ENCODE measurements at places on chromosomes 6 and 20. TPM values are rescaled to one million over a fixed set of nuclear protein-coding genes. Genes with fewer than 3 reads are reported as not detected.

Gene ENPP3
- total RNA-seq = 0.23 TPM

Gene LPA
- not detected for total RNA-seq

Gene CASS4
- 0.23 TPM for total RNA-seq

Gene SLC2A10
- 61.1 TPM for total RNA-seq

Gene CLIC5
- under 0.01 TPM for total RNA-seq

Gene NRN1
- 0.39 TPM for total RNA-seq

Gene CPNE5
- 0.20 TPM for total RNA-seq

Gene NKAIN2
- under 0.01 TPM for total RNA-seq

Gene FKBP5
- total RNA-seq = 3.7 TPM

Gene AIF1
- total RNA-seq = not detected

Gene PHACTR1
- 1.6 TPM for total RNA-seq

Gene UBE2V1
- 43.2 TPM for total RNA-seq

Gene ROS1
- total RNA-seq = 0.07 TPM

Gene CYP39A1
- total RNA-seq = 0.78 TPM

Gene LHFPL5
- total RNA-seq = not detected

Gene TFAP2C
- not detected for total RNA-seq

Gene ANGPT4
- total RNA-seq = not detected
